Lung (tissue), 17 donors: ENCODE measurements at places on chromosomes 4 and X.

DNA sequence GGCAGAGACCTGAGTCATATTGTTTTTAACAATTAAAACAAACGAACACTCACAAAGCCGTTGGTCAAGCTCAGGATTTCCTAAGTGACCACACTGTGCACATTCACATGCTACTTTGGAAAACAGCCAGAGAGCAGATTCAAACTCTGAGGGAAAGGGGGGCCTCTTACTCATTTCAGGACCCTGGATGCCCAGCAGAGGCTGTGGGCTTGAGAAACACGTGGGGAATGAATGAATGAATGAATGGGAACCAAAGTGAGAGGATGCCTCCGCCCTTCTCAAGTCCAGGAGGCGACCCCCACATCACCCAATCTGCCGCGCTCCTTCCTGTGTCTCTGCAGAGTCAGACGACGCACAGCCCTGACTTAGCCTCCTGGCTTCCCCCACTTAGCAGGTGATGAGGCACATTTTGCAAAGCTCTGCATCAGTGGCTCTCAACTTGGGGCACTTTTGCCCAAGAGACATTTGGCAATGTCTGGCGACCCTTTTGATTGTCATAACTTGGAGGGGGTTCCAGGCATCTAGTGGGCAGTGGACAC is 76.0 kb downstream of the ABLIM2 start:
- no peaks in the 10 kb centered on the region for H3K27me3 ChIP-seq
- no peak overlapping the region for H3K4me3 ChIP-seq
- H3K4me1 ChIP-seq, result peaks cover 4% of the 10 kb centered on the region
- DNase-seq, result no peak

DNA sequence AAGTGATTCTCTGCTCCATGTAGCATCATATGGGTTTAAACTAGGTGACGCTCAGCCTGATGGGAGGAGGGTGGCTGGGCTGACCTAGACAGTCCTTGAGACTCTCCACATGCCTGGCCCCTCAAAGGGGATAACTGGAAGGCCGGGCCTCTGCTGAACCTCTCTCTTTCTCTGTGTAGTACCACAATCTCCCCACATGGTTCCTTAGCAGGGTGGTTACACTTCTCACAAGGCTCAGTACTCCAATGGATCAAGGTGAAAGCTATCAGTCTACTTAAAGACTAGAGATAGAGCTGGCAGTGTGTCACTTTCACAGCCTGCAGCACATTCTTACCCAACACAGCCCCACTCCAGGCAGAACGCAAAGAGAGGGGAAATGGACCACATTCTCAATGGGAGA is 80.4 kb downstream of the LDB2 start:
- peaks cover 3% of the 10 kb centered on the region for H3K4me1 ChIP-seq
- no peaks in the 10 kb centered on the region for H3K27me3 ChIP-seq
- DNase-seq, result no peak
- no peaks in the 10 kb centered on the region for H3K36me3 ChIP-seq
- H3K27ac ChIP-seq, result peak overlapping the region; percentile 33

GRCh38 chr4:118834960-118835569 is 861 bp downstream of the SEC24D start:
- peak overlapping the region; percentile 88 for H3K27ac ChIP-seq
- H3K27me3 ChIP-seq, result no peaks in the 10 kb centered on the region
- peaks cover 10% of the 10 kb centered on the region for H3K4me1 ChIP-seq

GRCh38 chr4:77959566-77960338 is 97.1 kb downstream of the MRPL1 start:
- H3K4me1 ChIP-seq, result no peaks in the 10 kb centered on the region
- no peaks in the 10 kb centered on the region for H3K36me3 ChIP-seq
- no peak overlapping the region for H3K27ac ChIP-seq
- DNase-seq, result no peak

GRCh38 chrX:40013266-40014195 is 84.2 kb downstream of the BCOR start:
- peak; percentile 76 for DNase-seq
- H3K36me3 ChIP-seq, result no peaks in the 10 kb centered on the region
- H3K4me3 ChIP-seq, result peak overlapping the region; percentile 20
- H3K27ac ChIP-seq, result peak overlapping the region; percentile 96

DNA sequence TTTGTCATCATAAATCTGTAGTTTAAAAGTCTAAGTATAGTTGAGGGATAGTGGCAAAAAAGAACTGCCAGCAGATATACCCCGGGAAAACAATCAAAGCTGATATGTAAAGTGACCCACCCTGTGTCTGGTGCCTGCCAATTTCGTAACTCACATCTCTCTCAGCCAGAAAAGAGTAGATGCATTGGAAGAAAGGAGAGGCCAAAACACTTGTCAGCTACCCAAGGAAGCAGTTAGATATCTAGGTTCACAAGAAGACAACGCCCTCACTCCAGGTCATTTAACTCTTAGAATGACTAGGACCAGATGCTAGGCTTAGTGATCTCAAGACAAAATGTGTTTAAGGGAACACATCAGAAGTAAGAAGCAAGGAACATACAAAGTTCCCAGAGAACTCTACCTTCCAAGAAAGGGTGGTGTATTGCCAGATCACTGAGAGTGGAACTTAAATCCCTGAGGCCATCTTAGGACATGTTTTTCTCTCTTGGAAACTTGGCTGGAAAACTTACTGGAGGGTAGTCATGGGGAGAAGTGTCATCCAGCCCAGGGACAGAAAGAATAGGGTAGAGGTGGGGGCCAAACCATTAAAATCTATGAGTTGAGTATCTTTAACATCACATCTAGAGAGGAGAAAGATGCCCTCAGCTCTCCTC is 125.9 kb downstream of the SHISA3 start:
- H3K4me1 ChIP-seq, result no peaks in the 10 kb centered on the region
- no peak overlapping the region for H3K27ac ChIP-seq

DNA sequence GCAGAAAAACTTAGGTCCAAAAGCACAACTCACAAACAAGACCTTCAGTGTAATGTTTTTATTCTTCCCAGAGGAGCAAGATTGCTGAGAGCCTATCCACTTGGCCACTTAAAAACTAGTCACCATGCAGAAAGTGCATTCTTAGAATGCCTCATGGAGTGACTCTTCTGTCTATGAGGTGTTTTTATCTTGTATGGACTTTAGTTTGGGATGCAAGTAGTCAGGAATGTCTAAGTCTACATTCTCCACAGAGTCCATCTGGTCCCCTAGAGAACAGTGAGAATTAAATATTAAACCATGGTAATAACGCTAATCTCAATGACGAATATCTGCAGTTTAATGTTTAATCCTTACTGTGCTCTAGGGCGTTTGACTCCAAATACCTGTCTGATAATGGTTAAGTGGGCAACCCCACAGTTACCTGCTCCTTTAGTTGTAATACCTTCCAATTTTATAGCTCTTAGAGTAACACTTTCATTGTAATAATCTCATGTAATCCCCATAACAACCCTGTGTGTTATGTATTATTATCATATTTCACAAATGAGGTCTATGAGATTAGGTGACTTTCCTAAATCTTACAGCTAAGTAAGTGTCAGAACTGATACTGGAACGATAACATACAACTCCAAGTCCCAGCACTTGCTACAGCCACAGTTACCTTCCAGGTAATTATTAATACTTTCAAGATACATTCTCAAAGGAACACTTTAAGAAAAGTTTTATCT is 235.6 kb upstream of the JADE1 start:
- no peak overlapping the region for H3K4me3 ChIP-seq
- peaks cover 3% of the 10 kb centered on the region for H3K4me1 ChIP-seq
- H3K36me3 ChIP-seq, result no peaks in the 10 kb centered on the region
- no peak overlapping the region for H3K27ac ChIP-seq
- H3K27me3 ChIP-seq, result no peaks in the 10 kb centered on the region

DNA sequence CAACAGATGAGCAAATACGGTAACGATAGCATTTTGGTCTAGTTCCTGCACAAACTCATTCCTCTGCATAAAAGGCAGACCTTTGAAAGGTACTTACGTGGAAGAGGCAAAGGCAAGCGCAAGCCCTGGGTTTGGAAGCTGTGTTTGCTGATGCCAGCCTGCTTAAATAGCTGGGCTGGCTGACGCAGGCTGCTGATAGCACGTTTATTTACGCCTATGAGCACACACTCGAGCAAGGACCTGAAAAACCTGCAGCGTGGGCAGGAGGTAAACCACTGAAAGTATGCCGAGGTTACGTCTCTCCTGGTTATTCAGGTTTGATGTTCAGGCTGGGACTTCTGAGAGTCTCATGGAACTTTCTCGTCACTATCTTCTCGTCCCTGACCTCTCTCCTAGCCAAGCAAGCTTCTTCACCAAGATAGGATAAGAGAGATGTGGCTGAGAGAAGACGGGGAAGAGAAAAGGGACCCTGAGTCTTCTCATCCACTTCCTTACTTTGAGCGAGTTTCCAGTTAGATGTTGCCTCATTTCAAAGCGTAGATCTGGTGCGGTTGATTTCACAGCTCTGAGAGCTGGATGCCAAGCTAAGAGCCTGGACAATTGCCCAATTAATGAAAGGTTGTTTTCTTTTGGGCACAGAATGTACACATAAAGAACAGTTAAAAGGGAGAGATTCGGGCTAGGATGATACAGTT is at the start of gene HOPX:
HOPX (minus strand) TSS at position 139 of the 695 bp plus-strand sequence. CDS start 23,480 bp downstream, outside the sequence.
- no peaks in the 10 kb centered on the region for H3K4me1 ChIP-seq
- H3K36me3 ChIP-seq, result no peaks in the 10 kb centered on the region
- peak within 1 kb of the TSS; percentile 26 for H3K4me3 ChIP-seq
- no peak within 1 kb of the TSS for H3K27ac ChIP-seq
- H3K27me3 ChIP-seq, result no peaks in the 10 kb centered on the region
- DNase-seq, result peak; percentile 87

DNA sequence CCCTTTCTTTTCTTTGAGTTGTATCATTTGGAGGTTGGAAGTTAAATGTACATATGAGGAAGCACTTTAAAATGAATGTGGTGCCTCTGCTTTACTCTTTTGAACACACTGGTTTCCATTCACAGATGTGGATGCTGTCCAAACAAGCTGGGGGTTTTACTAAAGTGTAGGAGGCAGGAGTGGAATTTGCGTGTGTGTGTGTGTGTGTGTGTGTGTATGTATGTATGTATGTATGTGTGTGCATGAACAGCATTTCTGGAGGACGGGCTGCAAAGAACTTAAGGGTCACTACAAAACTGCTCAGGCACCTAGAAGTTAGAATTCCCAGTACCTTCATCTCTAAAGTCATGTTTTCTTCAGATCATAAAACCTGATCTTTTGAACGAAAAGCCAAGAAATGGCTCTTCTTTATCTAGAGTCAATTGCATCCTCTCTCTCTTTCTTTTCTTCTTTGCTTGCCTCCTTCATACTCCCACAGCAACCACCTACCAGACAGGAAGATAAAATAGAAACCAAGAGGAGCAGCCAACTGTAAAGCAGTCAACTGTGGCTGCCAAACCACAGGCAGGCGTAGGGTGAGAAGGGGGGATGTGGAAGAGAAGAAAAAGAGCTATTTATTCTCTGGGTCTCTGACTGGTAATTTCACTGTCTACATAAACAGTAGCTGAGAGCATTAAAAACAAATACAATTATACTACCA is 177.0 kb upstream of the RASGEF1B start:
- H3K4me3 ChIP-seq, result no peak overlapping the region
- no peaks in the 10 kb centered on the region for H3K4me1 ChIP-seq
- no peaks in the 10 kb centered on the region for H3K36me3 ChIP-seq
- no peaks in the 10 kb centered on the region for H3K27me3 ChIP-seq
